Activated naive CD4-positive, alpha-beta T cell treated with anti-CD3 and anti-CD28 coated beads, Interleukin-2, amount 10 ng/mL, durations not matched to agents 7 days and 5 days (primary cell): ENCODE measurements at places on chromosomes 12 and 14.

- DNase-seq = no peak
These were observed 5.7 kb downstream of the PTHLH start for GRCh38 chr12:27966870-27967269.

GRCh38 chr12:114504311-114504710 is 98.4 kb upstream of the TBX5 start:
- no peak for DNase-seq

DNA sequence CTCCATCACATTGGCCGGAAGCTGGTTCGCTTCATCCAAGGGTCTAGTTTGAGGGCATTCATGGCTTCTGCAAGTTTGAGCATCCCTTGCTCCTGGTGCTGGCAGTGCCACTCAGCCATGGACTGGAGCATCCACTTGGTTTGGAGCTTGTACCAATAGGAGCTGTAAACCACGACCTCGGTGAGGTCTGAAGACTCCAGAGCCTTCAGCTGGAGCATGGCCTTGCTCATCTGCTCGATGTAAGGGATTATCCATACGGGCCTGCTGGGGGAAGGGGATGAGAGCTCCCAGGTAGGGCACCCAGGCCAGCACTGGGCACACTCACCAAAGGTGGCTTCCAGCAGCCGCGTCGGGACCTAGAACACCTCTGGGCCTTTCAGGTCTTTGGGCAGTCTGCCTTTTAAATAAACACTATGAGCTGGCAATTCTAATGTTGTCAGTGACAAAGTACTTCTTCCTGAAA is 13.5 kb downstream of the FOS start:
- DNase-seq = no peak

DNA sequence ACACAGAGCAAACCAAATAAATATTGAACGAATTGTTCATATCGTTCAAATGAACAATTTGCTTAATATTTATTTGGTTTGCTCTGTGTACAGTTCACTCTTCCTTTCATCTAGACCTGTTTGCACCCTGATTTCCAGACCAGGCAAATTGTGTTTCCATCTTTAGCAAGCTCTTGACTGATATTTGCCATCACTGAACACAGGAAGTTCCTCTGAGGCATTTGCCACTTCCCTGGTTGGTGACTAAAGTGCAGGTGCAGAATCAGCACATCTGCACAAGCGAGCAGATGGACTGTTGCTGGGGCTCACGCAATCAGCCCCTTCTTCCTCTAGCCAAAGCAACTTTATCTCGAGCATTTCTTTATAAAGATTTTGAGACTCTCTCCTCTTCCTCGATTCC is 112.9 kb downstream of the DAAM1 start:
- DNase-seq = peak; percentile 47

- DNase-seq = no peak
These were observed 59.9 kb upstream of the CCDC60 start for GRCh38 chr12:119274636-119275065.

DNA sequence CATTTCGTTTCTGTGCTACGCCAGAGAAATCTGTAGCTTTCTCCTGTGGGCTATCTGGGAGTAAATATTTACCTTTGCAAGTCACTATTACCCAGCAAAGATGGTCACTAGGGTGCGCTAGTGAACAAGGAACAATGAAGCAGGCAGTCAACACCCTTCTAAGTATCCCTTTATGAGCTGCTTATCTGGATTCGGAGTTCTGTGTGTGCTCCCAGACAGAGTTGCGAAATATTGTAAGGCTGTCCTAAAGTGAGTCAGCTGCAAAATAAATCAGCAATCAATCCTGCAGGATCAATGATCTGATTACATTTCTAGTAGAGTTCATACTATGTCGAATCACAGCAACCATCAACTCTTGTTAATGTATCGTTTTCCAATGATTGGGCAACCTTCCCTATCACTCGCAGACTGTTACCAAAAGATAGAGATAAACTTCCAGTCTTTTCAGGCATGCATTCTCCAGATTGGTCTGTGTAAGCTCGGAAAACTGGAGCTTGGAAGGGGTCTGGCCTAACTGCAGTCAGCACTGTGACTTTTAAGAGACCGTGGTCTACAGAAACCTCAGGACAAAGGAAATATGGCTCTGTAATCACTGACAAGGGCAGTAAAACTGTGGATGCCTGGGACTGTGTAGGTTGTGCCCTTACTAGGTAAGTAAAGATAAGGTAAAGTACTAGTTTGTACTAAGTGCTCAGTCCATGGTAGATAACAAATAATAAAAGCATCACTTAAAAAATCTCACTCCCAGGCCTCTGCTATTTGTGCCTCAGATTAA is 133.5 kb downstream of the KCNK10 start:
- peak; percentile 77 for DNase-seq

DNA sequence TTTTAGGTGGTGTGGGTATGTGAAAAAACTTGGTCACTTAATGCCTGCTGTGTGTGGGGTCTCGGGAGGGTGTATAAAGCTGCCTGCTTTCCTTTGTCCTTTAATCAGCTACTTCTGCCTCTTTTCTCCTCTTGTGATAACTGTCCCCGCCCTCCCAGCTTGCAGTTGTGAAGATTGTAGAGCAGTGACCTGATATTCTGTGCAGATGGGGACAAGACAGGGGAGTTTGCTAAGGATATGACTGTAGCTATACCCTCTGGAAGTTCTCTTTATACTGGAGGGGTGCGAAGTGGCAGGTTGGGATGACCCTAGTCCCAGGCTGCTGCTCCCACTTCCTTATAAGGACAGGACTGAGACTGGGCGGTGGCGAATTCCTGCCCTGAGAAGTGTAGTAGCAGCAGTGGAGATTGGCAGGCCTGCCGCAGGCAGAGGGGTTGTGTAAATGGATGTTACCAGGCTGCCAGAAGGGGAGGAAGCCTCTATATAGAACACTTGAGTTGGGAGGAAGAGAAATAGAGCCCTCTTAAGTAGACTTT is 835 bp downstream of the MYL6 start:
- DNase-seq = peak; percentile 53

DNA sequence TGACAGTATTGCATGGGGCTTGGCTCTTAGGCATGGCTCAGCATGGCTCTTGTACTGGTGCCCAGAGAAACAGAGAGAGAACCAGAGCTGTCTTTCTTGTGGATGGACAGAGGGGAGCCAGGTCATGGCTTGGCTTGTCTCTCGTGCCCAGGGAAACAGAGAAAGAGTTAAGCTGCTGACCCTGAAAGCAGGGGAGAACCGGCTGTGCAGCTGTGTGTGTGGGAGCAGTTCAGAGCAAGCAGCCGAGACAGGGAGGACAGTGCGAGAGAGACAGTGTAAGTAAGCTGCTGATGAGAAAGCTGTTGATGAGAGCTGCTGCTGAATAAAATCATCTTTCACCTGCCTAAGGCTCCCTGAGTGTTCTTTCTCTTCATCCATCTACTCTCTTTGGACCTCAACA is 61.3 kb upstream of the DDHD1 start:
- DNase-seq = no peak

DNA sequence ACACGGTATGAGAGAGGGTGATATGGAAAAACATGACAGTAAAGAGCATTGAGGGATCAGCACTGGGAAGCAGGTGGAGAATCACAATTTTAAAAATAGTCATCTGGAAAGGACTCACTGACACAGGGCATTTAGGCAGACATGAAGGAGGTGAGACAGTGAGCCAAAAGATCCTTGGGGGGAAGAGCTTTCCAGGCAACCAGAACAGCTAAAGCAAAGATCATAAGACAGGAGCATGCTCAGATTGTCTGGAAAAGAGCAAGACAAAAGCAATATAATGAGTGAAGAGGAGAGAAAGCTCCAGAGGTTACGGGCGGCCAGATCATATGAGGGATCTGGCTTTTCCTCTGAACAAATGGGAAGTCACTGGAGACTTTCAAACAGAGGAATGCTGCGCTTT is 63.9 kb downstream of the DENND5B start:
- no peak for DNase-seq

DNA sequence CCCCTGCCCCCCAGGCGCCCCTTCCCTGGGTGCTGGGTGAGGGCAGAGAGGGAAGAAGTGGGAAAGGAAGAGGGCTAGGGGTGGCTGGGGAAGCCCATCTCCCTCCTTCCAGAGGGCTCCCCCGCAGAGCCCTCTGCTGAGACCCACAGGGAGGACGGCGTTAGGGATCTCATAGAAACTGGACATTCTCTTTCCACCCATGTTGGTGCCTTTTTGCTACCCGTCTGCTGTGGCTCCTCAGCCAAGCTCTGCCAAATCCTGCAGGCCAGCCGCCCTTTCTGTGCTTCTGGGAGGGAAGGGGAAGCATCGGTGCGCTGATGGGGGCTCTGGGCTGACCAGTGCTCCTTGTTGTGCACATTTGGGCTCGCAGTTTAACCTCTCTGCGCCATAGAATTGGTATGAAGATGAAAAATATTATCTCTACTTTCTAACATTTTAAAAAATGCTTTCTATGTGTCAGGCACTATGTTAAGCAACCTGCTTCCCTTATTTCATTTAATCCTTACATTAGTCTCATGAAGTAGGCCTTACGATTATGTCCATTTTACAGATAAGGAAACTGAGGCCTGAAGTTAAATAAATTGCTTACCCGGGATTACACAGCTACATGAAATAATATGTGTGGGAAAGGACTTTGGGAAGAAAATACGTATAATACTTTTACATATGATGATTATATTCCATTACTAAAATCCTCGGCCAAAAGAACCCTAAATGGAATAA is 981 bp downstream of the SLC48A1 start:
- no peak for DNase-seq

DNA sequence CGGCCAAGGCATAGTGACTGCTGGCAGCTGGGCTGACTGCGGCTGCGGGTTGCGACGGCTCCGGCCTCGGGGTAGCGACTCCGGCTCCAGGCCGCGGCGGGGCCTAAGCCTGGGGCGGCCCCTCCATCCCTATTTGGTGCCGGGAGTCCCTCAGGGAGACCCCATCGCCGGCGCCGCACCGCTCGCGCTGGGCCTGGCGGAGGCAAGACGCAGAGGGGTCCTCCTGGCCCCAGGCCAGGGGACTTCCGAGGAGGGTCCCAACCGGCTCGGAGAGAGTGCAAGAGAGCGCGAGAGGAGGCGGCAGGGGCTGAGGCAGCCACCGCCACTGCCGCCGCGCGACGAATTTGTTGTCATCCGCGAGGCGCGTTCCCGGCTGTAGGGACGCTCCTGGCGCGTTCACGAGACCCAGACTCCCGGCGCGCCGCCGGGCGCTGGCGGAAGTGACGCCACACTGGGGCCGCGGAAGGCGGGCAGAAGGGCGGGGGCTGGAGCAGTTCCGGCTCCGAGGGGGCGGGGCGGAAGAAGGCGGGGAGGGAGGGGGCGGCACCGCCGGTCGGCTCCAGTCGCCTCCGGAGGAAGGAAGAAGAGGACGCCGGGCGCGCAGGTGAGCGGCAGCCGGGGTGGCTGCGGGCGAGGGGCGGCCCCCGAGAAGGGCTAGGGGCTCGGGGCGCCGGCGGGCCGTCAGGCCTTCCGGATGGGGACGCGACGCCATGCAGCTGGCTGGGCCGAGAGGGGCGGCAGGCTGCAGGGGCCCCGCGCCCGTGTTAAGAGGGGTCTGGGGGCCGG is at the start of the genes ATG2B and GSKIP:
ATG2B (minus strand) TSS at position 377 of the 786 bp plus-strand sequence; CDS start at position 12, 365 bp downstream.
GSKIP (plus strand) TSS at position 562 of the 786 bp plus-strand sequence. CDS start 18,722 bp downstream, outside the sequence.
- DNase-seq = peak; percentile 97

GRCh38 chr14:55807053-55807880 is 227.3 kb downstream of the KTN1 start:
- DNase-seq = peak; percentile 88

GRCh38 chr12:88258396-88258795 is 116.3 kb downstream of the TMTC3 start:
- no peak for DNase-seq

- DNase-seq = no peak
These were observed 38.8 kb downstream of the CCNK start for GRCh38 chr14:99519931-99520421.

GRCh38 chr14:87161502-87161901 is 831.5 kb downstream of the GALC start:
- DNase-seq = no peak
